ENCODE measurements at places on chromosomes 7 and 10.

DNA sequence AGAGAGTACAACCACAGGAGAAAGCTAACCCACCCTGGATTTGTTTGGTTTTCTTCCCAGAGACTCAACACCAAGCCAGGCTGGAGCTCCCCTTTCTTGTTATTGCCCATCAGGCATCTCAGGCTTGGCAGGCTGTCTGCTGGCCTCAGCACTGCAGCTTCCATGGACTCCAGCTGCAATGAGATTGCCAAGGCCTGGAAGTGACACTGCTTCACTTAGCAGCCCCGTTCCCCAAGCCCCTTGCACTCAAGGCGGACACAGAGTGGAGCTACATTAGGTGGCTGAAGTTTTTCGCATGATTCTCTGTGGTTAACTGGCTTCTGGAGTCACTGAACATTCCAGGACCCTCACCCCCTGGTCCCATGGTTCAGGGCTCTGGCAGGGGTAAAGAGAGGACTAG, 163.1 kb upstream of the GDF10 start:
- no peak for DNase-seq

GRCh38 chr10:84333864-84334451, 5.6 kb downstream of the CCSER2 start:
- peak; percentile 78 for DNase-seq

DNA sequence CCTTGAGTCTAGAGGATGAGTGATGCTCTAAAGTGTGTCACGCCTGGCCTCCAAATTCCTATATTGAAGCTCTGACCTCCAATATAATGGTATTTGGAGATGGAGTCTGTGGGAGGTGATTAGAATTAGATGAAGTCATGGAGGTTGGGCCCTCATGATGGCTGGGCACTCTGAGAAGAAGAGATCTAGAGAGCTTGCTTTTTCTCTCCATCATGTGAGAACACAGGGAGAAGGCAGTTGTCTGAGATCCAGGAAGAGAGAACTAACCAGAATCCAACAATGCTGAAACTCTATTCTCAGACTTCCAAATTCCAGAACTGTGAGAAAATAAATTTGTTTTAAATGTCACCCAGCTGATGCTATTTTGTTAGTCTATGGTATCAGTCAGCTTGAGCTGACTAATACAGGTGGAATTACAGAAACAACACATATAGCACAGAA, 15.1 kb downstream of the RNF216 start:
- no peak for DNase-seq

- no peak for DNase-seq
Measured at GRCh38 chr10:68139448-68140272, 30.4 kb downstream of the MYPN start.

DNA sequence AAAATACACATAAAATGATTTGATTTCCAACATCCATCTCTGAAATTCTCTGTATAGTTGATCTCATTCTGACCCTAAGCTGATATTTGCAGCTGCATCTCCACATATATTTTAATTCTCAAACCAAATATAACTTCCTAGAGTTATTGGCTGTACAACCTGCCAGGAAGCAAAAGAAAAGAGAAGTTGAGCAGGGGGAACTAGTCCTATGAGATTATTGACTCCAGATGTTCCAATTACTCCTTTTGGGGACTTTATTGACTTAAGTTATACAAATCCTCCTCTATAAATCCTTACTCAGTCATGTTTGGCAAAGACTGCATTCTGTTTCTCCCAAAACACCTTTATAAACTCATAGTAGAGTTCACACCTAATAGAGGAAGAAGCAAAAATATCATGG, 599.4 kb upstream of the ANKRD30A start:
- DNase-seq: peak; percentile 39

GRCh38 chr7:38736138-38736537, 105.0 kb upstream of the AMPH start:
- no peak for DNase-seq

- DNase-seq: peak; percentile 74
Measured at GRCh38 chr10:110533149-110533548, 34.3 kb upstream of the SMC3 start.

DNA sequence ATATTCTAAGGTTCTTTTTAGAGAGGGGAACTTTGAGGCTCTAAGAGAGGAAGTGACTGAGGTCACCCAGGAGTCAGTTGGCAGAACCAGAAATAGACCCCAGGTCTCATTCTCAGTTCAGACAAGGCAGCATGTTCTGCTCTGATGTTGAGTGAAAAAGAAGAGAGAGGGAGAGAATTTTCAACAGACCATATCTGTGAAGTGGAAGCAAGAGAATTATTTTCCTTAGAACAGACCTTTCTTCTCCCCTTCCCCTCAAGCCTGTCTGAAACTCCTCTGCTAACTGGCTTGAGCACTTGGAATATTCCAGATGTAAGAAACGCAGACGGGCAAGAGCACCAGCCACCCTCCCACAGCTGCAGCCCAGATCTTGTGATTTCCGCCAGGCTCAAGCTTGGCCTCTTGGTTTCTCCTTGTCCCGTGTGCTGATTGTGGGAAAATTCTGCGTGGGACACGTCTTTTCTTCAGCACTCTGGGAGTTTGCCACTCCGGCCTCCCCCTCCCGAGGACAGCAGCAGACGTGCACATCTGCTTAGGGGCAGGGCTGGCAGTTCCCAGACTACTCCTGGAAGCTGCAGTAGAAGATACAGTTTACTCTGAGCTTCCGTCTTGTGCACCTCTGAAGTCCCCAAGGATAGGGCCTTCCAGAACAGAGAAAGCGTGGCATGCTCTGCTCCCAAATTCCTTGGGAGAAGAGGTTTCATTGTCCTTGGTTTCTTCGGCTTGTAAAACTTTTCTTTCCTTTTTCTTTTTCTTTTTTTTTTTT, 22.7 kb upstream of the IKZF1 start:
- peak; percentile 85 for DNase-seq

DNA sequence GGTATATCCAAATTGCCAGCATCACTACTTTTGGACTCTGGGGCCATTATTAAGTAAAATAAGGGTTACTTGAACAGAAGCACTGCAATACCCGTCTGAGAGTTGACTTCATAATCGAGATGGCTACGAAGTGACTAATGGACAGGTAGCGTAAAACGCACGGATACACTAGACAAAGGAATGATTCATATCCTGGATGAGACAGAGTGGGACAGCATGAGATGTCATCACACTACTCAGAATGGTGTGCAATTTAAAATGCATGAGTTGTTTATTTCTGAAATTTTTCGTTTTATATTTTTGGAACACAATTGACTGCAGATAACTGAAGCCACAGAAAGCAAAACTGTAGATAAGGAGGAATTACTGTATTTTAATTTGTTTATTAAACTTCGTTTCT, 421.5 kb upstream of the LRGUK start:
- peak; percentile 15 for DNase-seq

- no peak for DNase-seq
Measured at GRCh38 chr7:127382301-127383085, 10.0 kb downstream of the ZNF800 start.

GRCh38 chr7:23533238-23533604, 1.4 kb upstream of the TRA2A start:
- no peak for DNase-seq

- DNase-seq: no peak
Measured at GRCh38 chr10:51416494-51416893, 282.9 kb downstream of the CSTF2T start.

- DNase-seq: no peak
Measured at GRCh38 chr10:123323884-123324283, 169.7 kb downstream of the BUB3 start.

- no peak for DNase-seq
Measured at GRCh38 chr7:79452032-79452494, 1.4 kb downstream of the MAGI2 start.

- DNase-seq: no peak
Measured at GRCh38 chr7:195830-196128, 3.4 kb downstream of the FAM20C start.

DNA sequence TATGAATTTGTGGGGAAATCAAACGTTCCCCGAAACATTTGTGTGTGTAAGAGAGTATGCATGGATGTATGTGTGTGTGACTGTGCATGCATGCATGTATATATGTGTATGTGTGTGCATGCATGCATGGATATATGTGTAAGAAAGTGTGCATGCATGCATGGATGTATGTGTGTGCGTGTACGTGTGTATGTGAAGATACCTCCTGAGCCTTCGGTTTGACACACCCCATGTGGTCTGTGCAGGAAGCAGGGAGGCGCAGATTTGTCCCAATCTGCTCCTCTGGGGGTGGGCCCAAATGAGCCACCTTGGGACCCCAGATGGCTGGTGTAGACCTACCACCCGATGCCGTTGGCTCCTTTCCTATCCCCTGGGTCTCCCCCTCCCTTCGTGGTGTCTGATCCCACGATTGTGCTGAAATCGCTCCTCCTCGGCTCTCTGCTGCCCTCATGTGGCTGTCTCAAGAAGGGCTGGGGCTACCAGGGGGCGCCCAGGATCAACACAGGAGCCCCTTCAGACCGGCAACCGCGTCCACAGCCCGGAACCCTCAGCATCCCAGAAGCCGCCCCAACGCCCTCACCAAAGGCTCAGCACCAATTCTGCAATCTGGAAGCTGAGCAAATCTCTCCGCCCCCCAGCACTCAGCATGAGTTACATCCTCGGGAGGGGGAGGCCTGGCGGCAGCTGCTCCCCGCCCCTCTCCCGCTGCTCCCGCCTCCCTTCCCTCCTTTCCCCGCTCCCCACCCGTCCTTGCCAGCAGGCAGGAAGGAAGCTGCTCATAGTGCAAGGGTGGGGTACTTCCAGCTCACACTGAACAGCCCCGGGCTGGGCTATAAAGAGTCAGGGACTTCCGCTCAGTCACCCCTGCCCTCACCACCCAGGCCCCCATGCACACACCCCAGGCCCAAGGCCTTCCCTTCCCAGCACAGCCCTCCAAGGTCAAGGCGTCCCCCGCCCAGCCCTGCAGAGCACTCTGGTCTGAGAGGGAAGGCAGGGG, 2.3 kb upstream of the NOS3 start:
- DNase-seq: peak; percentile 12

DNA sequence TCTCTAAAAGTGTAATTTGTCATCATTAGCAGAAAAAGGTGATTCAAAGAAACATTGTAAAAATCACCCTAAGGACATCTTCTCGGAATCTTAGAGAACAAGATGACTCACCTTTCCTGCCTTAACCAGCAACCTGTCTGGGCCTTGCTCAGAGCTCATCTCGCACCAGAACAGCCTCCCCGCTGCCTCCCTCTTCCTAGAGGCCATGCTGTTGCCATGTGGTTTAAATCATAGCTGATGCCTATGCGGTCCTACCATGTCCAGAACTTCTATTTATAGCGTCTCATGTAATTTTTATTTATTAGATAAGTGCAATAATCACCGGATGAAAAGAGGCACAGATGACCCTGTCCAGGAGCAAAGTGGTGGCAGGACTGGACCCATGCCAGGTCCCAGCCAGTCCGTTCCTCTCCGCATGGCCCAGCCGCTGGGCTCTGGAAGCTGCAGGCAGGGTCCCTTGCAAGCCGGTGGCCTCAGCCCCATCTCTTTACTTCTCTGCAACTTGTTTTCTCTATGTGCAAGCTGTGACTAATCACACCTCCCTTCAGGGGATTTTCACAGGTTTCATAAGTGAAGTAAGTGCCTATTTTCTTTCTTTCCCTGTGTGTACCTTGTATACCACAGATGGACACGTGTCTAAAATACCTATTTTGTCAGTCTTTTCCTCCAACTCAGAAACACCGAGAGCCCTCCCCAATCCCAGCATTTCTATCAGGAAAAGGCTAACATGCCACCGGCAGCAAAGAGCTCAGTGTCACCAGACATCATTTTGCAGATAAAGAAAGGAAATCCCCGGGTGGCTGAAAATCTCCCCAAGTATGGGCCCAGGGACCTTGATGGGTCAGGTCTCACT, 27.1 kb downstream of the KLF6 start:
- DNase-seq: no peak

DNA sequence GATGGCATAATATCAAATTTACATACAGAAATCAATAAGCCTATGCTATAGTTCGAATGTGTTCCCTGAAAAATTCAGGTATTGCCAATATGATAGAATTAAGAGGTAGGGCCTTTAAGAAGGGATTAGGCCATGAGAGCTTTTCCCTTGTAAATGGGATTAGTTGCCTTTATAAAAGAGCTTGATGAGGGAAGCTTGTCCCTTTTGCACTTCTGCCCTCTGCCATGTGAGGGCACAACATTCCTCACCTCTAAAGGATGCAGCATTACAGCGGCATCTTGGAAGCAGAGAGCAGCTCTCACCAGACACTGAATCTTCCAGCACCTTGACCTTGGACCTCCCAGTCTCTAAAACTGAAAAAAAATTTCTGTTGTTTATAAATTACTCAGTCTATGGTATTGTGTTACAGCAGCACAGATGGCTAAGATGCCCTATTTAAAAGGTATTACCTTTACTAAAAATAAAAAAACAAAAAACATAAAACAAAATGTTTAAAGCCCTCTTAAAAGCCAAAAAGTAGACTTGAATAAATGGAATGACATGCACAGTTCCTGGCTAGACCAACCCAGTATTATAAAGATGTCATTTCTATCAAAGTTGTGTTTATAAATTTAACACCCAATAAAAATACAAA, 909.6 kb downstream of the REEP3 start:
- DNase-seq: no peak

DNA sequence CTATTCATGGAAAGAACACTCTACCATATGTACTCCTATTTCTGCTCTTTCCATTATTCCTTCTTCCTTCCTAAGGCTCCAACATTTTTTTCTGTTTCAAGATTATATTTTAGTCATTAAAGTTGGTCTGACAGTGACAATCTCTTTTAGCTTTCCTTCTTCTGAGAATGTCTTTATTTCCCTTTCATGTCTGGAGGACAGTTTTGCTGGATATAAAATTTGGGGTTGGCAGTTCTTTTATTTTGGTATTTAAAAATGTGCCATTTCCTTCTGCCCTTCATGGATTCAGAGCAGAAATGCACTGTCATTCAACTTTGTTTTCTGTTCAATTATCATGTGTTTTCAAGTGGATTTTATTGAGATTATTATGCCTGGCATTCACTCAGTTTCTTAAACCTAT, 53.1 kb downstream of the VSTM4 start:
- no peak for DNase-seq

GRCh38 chr7:94580601-94581000, 71.0 kb downstream of the CASD1 start:
- DNase-seq: no peak

GRCh38 chr10:78333362-78334143, 299.9 kb downstream of the RPS24 start:
- no peak for DNase-seq

DNA sequence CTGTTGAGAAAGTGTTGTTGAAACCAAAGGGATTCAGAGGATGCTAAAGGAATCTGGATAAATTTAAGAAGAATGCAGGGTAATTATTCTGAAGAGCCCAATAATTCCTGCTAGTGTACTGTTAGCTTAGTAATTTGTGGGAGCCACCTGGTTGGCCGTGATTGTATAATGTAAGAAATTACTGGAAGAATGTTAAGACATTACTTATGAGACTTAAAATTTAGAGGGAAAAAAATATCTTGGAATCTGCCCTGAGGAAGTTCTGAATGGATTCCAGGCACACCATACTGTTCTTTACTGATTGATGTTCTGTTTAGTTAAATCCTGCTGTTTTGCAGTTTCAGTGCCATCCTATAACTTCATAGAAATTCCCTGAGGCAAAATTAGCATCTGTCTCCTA, 155.0 kb upstream of the RHOBTB1 start:
- no peak for DNase-seq

GRCh38 chr10:113853578-113854012, 287 bp downstream of the DCLRE1A start:
- no peak for DNase-seq
